ENCODE measurements at places on chromosomes 2 and 18.

DNA sequence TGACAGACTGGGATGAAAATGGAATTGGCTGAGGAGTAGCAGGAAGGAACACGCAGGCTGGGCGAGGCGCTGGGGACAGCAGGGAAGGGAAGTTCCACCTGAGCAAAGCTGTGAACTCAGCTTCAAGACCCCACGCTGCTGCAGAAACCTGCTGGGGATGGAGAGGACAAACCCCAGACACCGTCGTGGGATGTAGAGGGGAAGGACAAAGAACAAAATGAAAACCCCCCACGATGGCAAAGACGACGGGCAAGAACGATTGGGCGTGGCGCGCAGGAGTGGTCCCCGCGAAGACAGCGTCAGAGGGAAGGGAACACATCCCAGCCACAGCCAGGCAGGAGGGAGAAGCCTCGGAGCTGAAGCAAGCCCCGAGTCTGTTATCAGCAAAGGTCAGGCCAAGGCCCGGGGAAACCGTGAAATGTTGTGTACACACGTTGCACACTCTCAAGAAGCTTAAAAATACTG is 222.9 kb downstream of the NDUFA10 start:
- no peak for DNase-seq

DNA sequence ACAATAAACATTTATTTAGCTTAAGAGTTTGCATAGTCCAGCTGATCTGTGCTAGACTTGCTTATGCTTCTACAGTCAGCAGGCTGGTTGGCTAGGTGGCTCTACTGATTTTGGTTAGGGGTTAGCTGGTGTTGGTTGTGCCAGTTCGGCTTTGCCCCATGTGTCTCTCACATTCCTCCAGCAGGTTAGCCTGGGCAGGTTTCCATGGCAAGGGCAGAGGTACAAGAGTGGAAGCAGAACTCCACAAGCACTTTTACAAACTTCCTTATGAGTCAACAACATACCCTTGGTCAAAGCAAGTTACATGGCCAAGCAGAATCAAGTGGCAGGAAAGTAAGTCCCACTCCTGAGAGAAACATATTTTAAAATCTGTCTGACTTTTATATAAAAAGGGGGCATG is 82.3 kb downstream of the SS18 start:
- DNase-seq: no peak

- no peak for DNase-seq
These were observed 87.3 kb downstream of the ACTR3 start for GRCh38 chr2:113977060-113977659.

DNA sequence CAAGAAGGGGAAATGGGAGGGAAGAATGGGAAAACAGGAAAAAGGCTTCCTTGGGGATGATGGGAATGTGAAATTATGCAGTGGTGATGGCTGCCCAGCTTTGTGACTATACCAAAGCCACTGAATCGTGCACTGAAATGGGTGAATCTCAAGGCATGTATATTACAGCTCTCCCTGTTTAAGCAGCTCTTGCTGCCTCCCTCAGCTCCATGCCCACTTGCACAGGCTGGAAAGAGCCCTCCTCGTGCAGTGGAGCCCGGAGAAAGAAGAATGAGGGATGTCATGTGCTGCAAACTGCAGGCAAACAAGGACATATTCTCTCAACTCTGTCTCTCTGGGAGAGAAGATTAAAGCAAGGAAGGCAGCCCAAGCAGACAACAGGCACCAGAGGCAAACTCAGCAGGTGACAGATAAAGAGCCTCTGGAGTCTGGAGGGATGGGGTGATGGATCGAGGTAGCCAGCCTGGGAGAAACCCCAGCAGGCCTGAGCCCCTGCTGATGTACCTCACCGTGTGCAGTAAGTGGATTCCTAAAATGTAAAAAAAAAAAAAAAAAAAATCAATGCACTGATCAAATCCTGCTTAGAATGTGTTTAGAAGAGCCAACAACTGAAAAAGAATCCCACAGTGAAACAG is 62.4 kb upstream of the SLC66A3 start:
- DNase-seq: no peak

GRCh38 chr2:233360771-233361176 is 6.5 kb downstream of the DGKD start:
- DNase-seq: no peak

DNA sequence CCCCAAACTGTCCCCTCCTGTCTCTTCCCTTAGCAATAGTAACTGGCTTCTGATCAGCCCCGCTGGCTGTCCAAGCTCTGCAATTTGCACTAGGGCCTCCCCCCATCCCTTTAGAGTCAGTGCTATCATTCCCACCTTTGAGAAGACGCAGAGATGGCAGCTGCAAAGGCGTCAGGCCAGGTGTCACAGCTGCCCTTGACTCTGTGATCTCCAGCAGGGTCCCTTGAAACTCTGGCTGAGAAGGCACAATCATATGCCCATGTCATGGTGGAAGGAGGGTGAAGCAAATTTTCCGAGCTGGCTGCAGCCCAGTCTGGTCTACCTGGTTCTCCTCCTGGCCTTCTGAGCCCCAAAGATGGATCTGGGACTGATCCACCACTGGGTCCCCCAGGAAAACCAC is 49.2 kb upstream of the TEX51 start:
- no peak for DNase-seq

GRCh38 chr18:42798606-42799170 is 316.8 kb downstream of the RIT2 start:
- no peak for DNase-seq

- DNase-seq: peak; percentile 9
These were observed 142.3 kb upstream of the ITGA6 start for GRCh38 chr2:172285010-172285621.

DNA sequence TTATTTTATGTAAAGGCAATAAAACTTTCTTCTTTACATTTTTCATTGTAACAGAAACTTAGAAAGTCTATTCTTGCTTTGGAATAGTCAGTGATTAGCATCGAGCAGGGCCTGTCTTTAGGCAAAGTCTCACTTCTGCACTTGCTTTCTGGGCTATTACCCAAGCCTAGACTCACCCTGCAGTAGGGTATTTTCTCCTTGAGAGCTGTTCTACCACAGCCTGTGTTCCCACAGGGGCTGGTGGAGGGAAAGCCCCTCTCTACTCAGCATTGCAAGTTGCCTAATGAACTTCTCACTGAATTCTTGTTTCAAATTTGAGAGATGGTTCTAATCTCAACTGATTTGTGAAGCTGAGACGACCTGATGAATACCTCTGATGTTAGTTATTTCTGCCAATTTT is 111.7 kb upstream of the KLHL14 start:
- DNase-seq: no peak

DNA sequence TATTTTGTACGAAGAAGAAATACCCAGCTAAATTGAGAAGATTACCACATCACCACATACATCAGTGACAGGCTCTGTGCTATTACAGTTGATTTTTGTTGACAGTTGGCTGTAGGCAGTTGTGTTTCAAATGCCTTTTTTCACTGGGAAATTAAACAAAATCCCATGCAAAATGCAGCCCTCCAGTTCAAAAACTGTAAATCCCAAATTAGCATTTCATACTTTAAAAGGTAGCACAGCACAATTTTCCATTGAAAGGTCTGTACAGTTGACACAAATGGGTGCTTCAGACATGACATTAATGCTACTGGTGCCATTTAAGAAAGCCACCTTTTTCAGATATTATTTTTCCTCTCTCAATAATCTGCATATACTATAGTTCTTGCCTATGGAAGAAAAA is 807.2 kb downstream of the BCL11A start:
- no peak for DNase-seq

DNA sequence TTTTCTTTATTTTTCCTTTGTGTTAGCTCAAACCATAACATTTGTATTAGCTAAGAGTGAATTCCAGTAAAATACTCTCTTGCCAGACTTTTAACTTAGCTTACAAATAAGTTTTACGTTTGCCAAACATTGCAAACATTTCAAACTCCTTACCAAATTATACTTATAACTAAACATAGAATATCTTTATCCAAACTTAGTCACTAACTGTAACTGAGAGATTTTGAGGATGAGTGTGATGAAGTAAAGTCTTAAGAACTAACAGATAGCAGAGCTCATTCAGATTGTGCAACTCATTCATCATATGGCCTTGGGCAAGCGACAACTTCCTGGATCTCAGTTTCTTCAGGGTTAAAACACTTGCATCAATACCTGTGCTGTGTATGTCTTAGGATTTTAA is 533.7 kb downstream of the TDRD15 start:
- DNase-seq: no peak

DNA sequence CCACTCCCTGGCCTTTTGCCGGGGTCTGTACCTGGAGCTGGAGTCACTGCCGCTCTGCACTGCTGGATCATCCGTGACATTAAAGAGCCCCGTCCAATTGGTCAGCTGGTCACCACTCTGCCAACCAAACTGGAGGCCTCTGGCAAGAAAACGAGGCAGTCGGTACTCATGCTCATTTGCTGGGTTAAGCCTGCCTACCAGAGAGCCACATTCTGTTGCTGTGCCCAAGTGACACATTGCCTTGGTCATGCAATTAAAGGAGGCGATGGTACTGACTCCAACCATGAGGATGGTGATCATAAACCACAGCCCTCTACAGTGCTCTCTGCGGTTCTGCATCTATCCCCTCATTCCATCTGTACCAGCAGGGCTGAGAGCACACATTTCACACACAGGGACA is 35.5 kb downstream of the ST8SIA5 start:
- no peak for DNase-seq

GRCh38 chr2:151336863-151337371 is 20.5 kb upstream of the TNFAIP6 start:
- DNase-seq: peak; percentile 14

DNA sequence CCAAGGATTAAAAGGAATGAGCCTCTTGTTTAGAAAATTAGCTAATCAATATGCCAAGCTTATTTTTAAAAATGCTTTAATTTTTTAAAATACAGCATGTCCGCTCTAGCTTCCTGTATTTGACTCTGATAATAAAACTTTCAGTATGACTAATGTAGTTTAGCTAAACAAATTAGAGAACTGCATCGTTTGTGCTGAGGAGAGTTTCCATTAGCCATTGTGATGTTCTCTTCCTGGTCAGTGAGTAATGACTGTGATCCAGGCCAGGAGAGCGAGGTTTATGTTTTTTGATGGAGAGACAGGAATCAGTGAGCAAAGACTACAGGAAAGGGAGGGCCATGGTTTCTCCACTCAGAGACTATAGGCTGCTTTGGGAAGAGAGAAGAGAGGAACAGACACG is 237.2 kb upstream of the ETAA1 start:
- DNase-seq: no peak

GRCh38 chr2:39164089-39164488 is 43.2 kb upstream of the SOS1 start:
- DNase-seq: no peak
